Progenitor cell of endocrine pancreas (in vitro differentiated cells): ENCODE measurements at places on chromosomes 6 and 20. TPM values are rescaled to one million over a fixed set of nuclear protein-coding genes. Genes with fewer than 3 reads are reported as not detected.

GRCh38 chr20:58424218-58424969 lies 35.4 kb downstream of the VAPB start:
- DNase-seq, result no peak

- DNase-seq, result no peak
Observed at GRCh38 chr20:19815553-19815991, 57.5 kb downstream of the RIN2 start.

DNA sequence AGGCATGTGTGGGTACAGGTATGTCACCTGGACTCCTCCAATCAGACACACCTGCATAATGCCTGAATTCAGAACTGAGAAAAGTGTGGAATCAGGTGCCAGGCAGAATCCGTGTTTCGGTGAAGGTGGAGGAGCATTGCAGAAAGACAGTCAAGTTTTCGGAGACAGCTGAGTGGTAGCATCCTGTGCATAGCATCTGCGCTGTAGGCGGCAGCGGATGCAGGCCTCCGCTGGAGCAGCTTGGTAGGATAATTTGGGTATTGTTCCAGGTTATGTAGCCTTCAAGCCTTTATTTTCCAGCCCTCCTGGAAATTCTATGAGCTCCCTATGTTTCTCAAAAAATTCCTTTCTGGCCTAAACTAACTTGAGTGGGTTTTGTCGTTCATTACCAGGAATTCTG lies 15.5 kb upstream of the ARMC2 start:
- no peak for DNase-seq

GRCh38 chr6:155187106-155187505 lies 76.7 kb upstream of the CLDN20 start:
- DNase-seq, result no peak

- no peak for DNase-seq
Observed at GRCh38 chr6:138601128-138601527, 101.8 kb upstream of the NHSL1 start.

- DNase-seq, result no peak
Observed at GRCh38 chr20:288956-289692, 1.4 kb downstream of the C20orf96 start.

SRMS gene
- not detected in 2 replicates for total RNA-seq

SOBP gene
- total RNA-seq, result 15.4 and 17.0 TPM in 2 replicates

TGM2 gene
- total RNA-seq, result 0.72 and 1.3 TPM in 2 replicates
